ENCODE measurements at places on chromosomes 3 and 15.
A peak's percentile ranks its signal among the peaks of the same experiment; 100 is the strongest.

DNA sequence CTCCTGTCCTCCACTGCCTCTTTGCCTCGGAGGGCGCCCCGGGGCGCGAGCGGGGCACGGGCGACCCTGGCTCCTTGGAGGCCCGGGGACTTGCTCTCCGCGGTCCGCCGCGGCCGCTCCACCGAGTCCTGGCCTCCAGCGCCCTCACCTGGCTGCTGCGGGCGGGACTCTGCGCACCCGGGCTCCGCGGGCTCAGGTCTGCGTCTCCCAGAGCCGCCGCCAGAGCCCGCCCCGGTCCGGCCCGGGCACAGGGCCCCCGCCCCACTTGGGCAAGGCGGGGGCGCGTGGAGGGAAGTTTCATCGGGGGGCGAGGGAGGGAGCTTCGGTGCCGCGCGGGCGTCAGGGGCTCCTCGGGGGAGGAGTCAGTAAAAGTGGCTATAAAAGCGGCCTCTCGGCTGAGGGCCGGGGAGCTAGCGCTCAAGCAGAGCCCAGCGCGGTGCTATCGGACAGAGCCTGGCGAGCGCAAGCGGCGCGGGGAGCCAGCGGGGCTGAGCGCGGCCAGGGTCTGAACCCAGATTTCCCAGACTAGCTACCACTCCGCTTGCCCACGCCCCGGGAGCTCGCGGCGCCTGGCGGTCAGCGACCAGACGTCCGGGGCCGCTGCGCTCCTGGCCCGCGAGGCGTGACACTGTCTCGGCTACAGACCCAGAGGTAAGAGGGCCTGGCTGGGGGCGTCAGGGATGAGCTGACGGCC, at the start of gene CEMIP:
Gene CEMIP (plus strand): TSS at position 407 of the 694 bp plus-strand sequence. CDS start 94,510 bp downstream, outside the sequence.
- peak; percentile 23 for DNase-seq

DNA sequence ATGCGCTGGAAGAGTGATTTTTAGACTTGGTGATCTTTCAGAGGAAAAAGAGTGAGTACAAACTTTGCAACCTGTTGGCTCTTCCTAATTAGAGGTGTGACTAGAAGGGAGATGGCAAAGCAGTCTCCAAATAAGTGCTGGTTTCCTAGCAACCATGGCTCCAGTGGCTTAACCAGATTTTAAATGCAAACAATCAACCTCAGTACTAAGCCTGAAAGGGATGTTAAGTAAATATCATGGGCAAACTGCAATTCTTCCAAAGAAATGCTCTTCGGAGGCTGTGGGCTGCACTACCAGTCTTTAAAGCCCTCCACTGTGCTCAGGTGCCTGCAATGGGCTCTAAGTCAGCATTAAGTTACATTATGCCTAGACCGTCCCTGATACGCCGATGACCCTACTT, 678.1 kb upstream of the CCDC54 start:
- DNase-seq, result no peak

DNA sequence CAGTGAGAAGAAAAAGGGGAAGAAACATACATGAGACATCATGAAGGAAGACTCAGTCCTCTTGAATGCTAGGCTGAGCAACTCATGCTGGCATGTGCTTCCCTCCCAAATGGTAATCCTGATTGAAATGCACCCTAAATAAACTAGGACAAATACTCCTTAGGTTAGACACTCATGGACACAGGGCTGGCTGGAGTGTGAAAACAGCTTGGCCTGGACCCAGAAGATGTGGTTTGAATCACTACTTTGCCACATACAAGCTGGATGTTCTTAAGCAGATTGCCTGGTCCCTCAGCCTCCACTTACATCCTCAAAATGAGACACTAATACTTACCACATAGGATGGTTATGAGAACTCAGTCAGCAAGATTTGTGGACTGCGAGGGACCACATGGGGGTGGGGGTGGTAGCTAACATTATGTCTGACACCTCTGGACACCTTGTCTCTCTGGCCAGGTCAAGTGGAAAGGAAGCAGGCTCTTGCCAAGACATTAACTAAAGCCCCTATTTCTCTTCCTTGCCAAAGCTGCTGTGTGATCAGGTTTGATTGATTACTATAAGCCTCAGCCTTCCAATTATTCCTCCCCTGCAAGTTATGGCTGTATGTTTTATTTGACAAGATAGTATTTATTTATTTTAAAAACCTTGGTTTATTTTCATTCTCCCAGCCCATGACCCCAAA, 138.9 kb upstream of the SLC7A14 start:
- DNase-seq, result no peak

GRCh38 chr15:101133181-101133460, 118.7 kb downstream of the CHSY1 start:
- no peak for DNase-seq

GRCh38 chr15:76346669-76347481, 10.3 kb downstream of the ISL2 start:
- DNase-seq, result no peak

- no peak for DNase-seq
These were observed 198.2 kb upstream of the LMCD1 start for GRCh38 chr3:8303466-8303865.

DNA sequence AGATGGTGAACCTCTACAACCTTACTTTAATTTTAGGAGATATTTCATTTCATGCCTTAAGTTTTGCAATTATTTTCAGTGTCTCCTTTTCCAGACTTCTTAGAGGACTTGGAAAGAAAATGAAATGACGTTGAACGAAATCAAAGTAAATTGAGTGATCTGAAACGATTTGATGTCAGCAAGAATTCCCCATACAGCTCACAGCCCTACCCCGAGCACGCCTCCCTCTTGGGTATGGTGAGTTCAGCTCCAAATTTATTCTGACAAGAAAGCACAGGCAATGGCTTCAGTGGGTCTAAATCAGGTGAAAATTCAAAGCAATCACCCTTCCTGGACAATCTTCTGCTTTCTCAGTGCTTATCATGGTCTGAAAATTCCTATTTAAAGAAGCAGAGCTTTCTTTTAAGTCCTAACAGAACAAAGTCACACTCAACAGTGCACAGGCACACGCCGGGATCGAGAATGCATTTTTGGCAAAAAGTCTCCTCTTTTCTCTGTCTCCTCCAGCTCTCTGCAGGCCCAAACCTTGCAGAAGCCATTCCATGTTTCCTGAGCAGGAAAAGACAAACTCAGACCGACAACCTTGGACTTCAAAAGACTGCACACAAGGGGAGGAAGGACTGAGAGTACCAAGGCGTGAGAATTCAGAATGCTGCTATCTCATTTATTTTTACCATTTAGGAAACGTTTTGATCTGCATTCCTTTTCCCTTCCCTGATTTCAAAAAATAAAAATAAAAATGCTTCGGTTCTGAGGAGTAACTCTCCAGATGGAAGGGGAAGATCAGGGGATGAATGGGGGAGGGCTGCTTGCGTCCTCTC, 72.0 kb downstream of the CCNL1 start:
- no peak for DNase-seq

DNA sequence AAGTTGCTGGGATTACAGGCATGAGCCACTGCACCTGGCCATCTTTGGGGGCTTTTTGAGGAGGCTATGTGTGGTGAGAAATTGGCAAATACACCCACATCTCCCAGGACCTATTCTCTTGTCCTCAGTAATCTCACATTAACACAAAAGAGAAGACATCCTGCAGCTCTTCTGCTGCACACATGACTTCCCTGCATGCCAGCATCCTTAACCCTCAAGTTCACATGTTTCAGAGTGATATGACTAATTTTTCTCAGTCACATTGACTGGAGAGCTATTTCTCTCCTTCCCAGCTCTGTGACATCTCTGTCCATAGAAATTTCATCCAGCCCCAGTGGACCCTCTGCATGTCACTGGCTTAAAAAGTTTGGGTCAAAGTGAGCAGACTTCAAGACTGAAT, 1.9 kb upstream of the SKIC8 start:
- no peak for DNase-seq

DNA sequence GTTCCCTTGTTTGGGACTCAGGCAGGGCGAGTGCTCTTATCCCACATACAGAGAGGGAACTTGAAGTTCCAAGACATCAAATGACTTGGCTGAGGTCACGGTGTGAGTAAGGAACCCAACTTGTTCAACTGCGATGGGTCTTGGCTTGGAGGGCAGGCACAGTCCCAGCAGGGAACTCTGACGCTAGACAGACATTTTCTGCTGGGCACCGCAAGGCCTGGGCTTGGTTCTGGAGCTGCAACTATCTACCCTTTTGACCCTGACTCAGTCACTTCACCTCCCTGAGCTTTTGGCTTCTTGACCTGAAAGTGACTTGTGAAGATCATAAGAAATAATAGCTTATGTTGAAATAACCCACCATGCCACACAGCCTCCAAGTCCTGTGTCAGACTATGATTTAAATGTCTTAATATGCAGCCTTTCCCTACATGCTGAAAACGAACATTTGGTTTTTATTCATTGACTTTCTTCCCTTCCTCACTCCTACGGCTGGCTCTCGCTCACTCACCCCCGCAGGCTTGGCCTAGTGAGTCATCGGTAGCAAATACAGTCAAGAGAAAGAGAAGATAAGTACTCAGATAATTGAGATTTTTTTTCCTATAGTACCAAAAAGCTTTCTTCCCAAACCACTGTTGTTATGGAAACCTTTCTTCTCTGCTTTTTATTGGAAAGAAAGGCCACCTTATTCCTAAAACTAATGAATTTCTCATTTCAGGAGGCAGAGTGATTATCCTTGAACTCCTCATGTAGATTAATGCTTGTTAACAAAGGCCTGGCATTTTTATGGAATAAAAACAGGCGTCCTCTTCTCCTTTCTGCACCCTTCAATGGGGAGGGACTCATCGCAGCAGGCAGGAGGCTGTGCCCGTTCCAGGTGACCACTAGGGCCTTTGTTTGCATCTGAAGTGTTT, 178.4 kb downstream of the ATP10A start:
- DNase-seq, result no peak

DNA sequence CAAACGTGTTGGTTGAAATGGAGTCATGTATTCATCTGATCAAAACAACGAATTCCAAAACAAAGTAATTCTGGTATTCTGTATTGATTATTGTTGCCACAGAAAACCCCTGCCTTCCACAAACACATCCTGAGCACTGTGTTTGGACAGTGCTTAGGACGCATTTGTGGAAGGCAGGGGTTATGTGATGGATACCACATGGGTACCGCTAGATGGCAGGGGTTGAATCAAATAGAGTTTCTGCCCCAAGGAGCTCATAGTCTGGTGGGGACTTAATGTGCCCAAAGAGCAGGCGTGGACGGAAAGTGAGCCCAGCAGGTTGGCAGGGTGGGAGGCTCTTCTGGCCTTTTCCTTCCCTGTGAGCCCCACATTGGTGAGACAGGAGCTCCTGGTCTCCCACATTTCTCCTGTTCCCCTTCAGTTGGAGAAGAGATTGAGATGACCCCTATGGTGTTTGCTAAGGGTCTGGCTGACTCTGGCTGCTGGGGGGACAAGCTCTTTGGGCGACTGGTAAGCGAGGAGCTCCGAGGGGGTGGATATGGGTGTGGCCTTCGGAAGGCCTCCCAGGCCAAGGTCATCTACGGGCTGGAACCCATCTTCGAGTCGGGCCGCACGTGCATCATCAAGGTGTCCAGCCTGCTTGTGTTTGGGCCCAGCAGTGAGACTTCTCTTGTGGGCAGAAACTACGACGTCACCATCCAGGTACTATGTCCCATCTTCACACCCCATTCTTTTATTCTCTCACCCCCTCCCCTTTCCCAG, 22.1 kb upstream of the SLC28A1 start:
- DNase-seq, result no peak

- DNase-seq, result no peak
These were observed 356.4 kb downstream of the MFSD1 start for GRCh38 chr3:159158213-159158612.

DNA sequence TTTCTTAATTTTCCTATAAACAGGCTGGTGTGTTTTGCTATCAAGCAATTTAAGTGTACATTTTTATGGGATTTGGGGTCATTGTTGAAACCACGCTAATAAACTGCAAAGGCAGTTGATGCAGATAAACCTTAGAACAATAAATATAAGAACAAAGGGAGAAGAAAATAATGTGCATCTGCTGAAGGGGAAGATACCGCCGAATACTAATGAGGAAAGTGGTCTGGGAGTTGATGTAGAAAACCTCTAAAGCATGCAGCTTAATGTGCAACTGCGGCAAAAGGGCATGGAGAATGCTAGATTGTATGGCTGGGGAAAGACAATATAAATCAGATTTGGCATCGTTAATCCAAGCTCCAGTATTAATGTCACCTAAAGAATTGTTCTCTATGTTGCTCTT, 29.8 kb upstream of the CHL1 start:
- DNase-seq, result no peak

DNA sequence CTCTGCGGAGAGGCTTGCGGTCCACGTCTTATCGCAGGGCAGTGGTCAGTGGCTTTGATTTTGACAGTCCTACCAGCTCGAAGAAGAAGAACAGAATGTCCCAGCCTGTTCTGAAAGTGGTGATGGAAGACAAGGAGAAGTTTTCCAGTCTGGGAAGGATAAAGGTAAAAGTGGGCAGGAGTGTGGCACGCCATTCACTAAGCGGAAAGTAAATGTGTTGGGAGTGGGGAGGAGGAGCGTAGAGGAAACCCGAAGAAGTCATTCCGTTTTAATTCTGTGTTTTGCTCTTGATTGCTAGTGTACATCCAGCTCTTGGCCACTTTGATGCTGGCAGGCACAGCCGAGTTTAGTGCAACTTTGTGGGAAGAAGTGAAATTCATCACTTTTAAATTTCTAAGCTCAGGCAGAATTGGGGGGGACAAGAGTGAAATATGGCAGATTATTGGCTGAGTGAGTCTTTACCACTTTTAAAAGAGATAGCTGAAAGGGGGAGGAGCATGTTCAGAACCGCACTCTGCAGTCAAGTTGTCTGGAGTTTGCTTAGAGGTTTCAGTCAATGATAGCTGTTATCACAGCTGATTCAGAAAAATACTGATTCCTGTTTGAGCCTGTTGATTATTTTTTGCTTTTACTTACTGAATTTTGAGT, 1.8 kb downstream of the ARHGEF26 start:
- DNase-seq, result no peak

DNA sequence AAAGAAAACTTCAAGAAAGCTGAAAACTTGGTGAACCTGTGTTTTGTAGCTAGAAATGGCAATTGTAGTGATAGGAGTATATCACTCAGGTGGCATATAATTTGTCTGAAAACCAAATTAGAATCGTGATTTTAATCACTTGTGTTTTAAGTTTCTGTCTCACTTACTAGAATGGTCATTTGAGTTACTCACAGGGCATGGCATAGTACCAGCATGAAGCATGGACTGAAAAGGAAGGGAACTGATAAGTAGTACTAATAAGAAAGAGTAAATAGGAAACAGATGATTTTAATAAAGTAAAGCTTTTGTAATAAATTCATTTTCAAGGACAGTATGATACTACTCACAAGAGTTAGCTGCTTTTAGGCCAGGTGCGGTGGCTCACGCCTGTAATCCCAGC, 22.1 kb downstream of the OSBPL11 start:
- no peak for DNase-seq

GRCh38 chr3:153284282-153284938, 122.4 kb downstream of the RAP2B start:
- DNase-seq, result peak; percentile 12

DNA sequence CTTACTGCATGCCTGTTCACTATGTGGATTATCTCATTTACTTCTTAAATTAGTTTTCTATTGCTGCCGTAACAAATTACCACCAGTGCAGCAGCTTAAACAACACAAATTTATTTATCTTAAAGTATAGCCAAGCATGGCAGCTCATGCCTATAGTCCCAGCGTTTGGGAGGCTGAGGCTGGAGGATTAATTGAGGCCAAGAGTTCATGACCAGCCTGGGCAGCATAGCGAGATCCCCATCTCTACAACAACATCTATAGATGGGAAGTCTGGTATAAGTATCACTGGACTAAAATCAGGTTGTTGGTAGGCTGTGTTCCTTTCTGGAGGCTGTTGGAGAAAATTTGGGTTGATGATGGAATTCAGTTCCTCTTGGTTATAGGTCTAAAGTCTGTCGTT, 5.1 kb downstream of the SLC2A2 start:
- no peak for DNase-seq
